ENCODE measurements at places on chromosomes 1 and 21. TPM values are rescaled to one million over a fixed set of nuclear protein-coding genes. Genes with fewer than 3 reads are reported as not detected.

UBAP2L gene
- total RNA-seq = 43.5 TPM

MTFR1L gene
- 69.3 TPM for total RNA-seq

SLC6A9 gene
- 0.42 TPM for total RNA-seq

AMY1C gene
- total RNA-seq = not detected

GPA33 gene
- total RNA-seq = not detected

OR2T29 gene
- not detected for total RNA-seq

STUM gene
- 6.6 TPM for total RNA-seq

LCE2C gene
- not detected for total RNA-seq

DDR2 gene
- 112 TPM for total RNA-seq

GBP6 gene
- total RNA-seq = not detected

OSCP1 gene
- total RNA-seq = 17.5 TPM

TRABD2B gene
- total RNA-seq = 4.1 TPM

KPRP gene
- total RNA-seq = not detected

TMEM82 gene
- total RNA-seq = not detected

AVPR1B gene
- not detected for total RNA-seq

All from tibial nerve (tissue), 4 donors.